ENCODE measurements at places on chromosomes 2 and 18.

DNA sequence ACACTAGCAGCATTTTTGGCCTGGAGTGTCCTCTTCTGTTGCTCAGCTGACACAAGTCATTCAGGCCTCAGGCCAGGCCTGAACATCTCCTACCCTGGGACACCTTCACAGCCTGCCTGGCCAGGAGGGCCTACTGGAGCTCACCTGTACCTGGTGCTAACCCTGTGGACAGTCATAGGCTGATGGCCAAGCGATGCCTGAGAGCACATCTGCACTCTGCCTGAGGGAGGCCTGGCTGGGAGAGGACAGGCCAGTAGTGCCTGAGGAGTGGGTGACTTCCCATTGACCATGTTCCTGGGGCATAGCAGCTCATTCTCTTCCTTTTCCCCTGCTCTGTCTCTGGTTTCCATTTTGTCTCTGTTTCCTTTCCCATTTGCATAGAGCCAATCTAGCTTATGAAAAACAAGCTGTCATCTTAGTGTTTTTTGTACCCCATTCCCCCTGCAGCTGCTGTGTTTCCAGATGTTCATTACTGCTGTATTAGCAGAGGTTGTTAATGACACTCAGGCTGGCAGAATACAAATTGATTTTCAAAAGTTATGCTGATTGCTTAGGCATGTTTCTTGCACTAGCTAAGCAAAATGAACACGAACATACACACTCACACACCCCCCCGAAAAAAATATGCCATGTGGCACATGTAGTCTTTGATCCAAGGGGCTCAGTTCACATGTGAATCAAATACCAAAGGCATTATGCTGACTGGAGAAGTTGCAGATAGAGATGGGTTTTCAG, 149.7 kb upstream of the HS6ST1 start:
- no peak for DNase-seq

- DNase-seq = no peak
Observed at GRCh38 chr2:172089005-172089504, 3.7 kb downstream of the DLX1 start.

GRCh38 chr2:106053116-106053515, 141.0 kb downstream of the UXS1 start:
- DNase-seq = peak; percentile 41

DNA sequence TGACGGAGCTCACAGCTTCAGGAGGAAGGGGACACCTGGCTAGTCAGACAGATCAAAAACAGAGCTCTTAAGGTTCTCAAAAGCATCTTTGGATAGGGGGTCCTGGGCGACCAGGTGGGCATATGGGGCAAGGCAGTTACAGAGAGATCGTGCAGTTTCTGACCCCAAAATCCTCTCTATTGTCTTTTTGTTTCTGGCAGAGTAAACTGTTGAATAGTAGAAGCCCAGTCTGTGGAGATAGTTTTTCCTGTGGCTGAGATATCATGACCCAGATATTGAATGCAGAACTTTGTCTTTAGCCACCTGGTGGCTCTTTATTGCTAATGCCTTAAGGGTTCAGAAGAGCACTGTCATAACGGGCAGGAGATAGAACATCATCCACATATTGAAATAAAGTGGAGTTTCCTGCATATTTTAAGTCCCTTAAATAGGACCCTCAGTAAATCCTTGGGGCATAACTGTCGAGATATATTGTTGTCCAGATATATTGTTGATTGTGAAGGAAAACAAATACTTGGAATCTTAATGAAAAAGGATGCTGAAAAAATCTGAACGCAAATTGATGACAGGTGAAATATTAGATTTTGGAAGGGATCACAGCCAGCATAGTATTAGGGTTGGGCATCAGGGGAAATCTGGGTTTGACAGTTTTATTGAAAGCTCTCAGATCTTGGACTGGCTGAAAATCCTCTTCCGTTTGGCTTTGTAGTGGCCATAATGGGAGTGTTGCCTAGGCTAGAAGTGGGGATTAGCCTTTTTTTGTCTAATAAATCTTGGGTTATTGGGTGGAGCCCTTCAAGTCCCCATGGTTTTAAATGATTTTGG, 14.1 kb upstream of the ZDBF2 start:
- DNase-seq = no peak

DNA sequence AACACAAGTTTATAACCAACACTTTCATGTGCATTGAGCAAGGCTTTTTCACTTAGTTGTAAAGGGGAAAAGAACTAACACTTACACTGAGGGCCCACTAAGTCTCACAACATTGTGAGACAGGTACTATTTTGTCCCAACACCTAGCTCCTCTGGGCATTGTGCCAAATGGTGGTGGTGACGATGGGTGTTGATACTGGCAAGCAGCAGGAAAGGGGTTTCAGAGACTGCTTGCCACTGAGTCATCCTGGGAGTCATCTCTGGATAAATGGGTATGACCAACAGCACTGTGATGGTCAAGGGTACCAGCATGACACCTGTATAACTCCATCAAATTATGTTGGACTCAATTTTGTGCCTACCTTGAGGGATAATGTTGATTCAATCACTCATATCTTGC, 138.8 kb upstream of the ITGA6 start:
- DNase-seq = peak; percentile 35

GRCh38 chr2:43642363-43642762, 5.3 kb downstream of the PLEKHH2 start:
- no peak for DNase-seq

GRCh38 chr2:9629222-9630116, 1.3 kb downstream of the YWHAQ start:
- no peak for DNase-seq

DNA sequence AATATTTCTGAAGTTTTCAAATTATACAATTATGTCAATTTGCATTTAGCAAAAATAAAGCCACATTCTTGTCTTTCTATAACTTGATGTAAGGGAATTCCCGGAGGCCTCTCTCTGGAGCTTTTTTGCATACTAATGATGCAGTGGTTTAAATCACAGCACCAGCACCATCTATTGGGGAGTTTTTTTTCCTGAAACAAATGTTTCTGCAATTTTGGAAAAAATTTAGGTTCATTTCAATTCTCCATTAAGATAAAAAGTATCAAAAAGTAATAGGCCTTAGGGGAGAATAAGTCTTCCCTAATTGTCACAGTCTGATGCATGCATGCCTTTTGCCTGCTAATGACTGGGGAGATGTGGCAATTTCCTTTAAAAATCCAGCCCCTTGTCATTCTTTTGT, 13.5 kb downstream of the CBLN2 start:
- DNase-seq = no peak

DNA sequence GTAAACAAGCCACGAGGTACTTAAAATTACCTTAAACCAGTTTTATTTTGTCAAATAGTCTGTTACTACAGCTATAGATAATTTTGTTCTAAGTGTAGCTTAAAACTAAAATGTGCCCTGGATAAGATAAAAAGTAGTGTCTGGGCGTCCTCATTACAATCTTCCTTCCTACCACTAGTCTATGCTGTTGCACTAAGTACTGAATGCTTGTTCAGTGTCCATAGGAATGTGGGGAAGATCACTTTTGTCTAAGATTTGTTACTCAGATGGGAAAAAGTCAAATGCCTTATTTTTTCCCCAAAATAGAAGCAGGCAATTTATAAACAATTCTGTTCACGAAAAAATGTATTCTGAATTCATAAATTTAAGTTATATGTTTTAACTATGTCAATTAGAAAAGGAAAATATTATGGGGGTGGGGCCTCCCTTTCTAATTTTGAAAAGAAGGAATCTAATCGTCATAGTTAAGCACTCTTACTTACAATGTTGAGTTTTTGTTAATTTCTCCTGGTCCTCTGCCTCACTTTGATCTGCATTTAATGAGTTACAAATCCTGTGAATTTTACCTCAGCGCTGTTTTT, 140.4 kb upstream of the VRK2 start:
- peak; percentile 7 for DNase-seq

GRCh38 chr2:136764452-136765255, 691 bp upstream of the THSD7B start:
- DNase-seq = no peak

DNA sequence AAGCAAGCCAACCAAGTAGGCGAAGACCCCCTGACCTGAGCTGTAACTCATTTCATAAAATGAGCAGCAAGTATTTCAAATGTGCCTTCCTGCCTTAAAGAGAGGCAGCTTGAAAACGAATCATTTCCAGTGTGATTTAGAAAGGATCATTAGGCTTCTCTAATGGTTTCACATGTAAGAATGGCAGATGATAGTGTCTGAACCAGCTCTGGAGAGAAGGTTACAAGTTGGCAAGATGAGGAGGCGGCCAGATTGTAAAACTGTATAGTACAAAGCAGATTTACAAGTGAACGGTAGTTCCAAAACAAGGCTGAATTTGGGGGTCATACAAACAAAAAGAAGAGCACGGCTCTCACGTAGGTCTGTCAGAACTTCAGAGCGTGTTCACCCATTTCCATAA, 132.4 kb downstream of the ZNF516 start:
- no peak for DNase-seq

DNA sequence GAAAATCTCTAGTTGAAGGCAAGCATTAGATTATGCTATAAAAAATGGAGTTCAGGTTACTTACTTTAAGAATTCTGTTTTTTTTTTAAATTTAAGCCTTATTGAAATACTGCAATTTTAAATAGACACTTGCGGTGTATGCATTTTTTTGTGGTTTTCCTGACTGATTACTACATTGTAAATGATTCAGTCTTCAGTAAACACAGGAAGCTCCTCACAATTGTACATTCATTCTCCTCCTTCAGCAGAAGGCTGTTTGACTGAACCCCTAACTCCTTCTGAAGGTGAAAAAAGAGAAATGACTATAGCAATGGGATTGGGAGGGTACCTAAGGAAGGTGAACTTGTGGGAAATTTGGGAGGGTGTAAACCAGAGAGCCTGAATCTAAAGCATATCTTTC, 136.1 kb downstream of the GCA start:
- DNase-seq = no peak

GRCh38 chr2:70551167-70551566, 2.5 kb downstream of the TGFA start:
- no peak for DNase-seq

GRCh38 chr18:56083097-56083521, 495.1 kb upstream of the TCF4 start:
- no peak for DNase-seq

GRCh38 chr2:75208738-75209137, 9.4 kb upstream of the TACR1 start:
- DNase-seq = no peak

GRCh38 chr2:64819361-64819760, 165.6 kb upstream of the SERTAD2 start:
- no peak for DNase-seq
